Neural crest cell (in vitro differentiated cells): ENCODE measurements at places on chromosomes 1 and 21.

DNA sequence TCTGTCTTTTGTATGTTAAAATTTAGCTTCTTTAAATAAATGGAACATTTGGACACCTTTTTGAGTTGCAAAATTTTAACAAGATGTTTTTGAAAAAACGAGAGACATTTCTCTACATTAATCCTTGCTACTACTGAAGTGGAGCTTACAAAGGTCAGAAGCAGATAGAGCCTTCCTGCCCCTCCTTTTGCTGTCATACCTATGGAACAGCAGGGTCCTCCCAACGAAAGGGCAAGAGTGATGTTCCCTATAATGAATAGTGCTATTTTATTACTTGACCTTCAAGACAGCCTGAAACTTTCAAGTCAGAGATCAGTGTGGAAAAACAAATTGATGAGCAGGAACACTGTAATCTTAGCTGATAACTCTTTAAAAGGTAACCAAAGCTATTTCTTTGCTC lies 1538.9 kb downstream of the PLA2G4A start:
- DNase-seq: no peak

DNA sequence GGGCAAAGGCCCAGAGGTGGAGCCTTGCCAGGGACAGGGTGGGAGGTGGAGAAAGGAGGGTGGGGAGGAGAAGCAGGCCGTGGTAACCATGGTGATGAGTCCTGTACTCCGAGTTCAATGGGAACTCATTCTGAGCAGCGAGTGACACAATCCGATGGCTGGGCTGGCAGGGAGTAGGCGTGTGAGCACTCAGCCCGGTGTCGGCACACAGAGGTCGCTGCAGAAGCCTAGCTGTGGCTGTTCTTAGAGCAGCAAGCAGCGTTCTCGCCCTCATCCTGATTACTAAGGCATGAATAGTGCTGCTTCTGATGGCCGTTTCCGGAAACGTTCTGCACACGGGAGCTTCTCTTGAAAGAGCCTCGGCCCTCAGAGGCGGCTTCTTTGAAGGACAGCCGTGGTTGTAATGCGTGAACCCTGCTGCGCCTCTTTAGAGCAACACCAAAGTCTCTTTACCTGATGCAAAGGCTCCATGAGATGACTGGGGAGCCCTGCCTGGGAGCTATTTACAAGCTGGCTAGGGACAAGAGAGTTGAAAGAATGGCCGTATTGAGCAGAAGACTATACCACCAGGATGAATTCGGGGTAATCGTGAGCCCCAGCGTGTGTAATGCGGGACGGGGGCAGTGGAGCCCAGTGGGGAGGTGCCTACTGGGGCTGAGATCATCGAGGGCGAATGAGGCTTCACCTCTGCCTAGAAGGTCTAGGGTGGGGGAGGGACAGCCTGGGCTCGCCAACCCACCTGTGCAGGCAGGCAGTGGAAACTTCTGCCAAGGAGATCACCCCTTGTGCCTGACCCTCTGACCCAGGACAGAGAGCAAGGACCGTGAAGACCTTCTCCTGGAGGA lies 72.8 kb upstream of the PAX7 start:
- DNase-seq: peak; percentile 59

DNA sequence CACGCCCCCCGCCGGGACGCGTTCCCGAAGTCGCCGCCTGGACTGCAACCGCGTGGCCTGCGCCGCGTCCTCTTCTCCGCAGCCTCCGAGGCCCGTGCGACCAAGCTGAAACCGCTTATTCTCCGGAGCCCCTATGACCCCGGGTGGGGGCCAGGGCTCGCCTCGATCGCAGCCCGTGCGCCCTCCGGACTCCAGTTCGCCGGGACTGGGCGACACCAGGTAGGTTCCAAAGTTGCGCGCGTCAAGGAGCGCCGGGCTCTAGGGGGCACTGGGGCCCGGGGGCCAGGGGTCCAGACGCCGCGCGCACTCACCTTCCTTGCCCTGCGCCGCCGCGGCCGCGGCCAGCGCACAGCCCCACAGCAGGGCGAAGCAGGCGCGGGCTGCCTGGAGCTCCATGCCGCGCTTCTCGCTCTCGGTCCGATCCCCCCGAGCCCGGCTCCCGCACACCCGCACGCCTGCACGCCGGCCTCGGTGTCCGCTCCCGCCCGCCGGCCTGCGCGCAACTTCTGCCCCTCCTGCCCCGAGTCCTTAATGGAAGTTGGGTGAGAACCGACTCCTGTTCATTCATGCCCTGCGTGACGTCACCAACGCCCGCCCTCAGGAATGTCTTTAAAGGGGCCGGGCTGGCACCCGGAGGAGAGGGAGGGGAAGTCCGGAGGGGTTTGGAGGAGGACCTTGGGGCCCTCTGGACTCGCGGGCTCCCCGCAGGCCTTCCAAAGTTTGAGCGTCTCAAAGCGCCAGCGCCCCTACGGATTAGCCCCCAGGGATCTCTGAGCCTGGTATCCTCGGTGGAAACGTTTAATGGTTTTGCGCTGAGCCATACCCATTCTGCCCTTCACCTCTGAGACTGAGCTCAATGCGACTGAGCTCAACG lies at the start of gene EPHA2:
EPHA2 (minus strand) TSS at position 533 of the 874 bp plus-strand sequence; CDS start at position 396, 137 bp downstream.
- peak; percentile 80 for DNase-seq

- DNase-seq: no peak
Measured at GRCh38 chr1:156599811-156600210, 1.5 kb downstream of the GPATCH4 start.

DNA sequence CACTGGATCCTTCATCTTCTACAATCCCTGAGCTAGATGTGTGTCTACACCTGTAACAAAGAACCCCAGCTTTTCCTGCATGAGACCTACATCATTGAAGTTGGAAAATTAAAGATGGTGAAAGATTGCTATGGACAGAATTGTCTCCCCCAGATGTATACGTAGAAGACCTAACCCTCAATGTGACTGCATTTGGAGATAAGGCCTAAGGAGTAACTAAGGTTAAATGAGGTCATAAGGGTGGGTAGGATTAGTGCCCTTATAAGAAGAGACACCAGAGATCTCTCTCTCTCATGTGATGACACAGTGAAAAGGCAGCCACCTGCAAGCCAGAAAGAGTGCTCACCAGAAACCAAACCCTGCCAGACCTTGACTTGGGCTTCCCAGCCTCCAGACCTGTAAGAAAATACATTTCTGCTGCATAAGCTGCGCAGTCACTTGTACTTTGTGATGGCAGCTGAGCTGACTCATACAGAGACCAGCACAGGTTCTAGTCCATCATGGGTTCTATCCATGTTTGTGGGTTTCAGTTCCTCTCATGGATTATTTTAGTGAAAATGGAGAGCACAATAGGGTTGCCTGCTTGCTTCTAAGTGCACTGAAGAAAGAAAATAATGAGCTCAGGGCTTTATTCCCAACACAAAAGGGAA lies 180.8 kb downstream of the TPR start:
- DNase-seq: no peak

GRCh38 chr1:185249563-185249962 lies 67.5 kb downstream of the IVNS1ABP start:
- DNase-seq: no peak

DNA sequence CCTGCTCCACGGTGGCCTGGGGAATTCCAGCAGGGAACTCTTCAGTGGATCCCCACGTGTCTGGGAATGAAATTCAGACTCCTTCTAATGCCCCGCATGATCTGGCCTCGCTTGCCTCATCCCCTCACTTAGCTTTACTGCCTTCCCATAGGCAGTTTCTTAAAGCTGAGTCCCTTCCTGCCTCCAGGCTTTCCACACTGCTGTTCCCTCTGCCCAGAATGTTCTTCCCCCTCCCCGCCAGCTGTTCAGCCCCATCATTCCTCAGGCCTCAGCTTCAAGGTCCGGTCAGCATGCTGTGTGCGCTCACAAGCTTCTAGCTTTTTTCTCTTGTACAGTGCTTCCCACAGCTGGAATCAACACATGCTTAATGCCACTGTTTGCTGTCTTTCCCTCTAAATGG lies 54.9 kb upstream of the WASF2 start:
- DNase-seq: no peak
